ENCODE measurements at places on chromosomes 4 and X.
A peak's percentile ranks its signal among the peaks of the same experiment; 100 is the strongest.

DNA sequence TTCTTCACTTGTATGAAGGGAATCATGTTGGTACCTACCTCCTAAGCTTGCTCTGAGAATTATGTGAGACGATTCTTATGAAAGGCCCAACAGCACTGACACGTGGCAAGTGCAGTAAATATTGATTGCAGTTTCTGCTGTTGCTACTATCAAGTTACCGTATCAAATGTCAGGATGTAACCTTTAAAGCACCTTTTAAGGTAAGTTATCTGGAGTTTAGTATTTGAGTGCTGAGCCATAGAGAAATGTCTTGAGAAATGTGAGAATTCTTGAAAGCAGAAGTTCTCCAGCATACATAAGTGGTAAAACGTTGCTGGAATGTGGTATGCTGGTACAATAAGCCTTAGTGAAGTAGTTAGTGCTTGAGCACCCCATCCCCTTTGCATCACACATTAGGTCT, 90.4 kb downstream of the PHOX2B start:
- no peak for DNase-seq

DNA sequence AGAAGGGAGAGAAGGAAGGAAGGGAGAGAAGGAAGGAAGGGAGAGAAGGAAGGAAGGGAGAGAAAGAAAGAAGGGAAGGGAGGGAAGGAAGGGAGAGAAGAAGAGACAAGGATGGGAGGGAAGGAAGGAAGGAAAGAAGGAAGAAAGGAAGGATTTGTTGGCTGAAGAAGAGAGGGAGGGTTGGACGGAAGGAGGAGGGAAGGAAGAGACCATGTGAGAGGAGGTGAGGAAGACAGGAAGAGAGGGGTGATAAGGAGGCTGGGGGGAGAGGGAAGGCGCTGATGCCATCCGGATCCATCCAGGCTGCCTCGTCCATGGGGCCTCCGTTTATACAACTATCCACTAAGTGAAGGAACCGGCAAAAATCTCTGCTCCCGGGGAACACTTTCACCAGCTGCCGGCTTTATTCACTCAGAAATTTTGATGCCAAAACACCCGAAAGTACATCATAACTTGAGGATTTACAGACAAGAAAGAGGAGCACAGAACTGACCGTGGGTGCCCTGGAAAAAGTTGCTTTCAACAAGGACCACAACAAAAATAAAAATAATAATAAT, 14.9 kb downstream of the DHRSX start:
- DNase-seq = no peak

DNA sequence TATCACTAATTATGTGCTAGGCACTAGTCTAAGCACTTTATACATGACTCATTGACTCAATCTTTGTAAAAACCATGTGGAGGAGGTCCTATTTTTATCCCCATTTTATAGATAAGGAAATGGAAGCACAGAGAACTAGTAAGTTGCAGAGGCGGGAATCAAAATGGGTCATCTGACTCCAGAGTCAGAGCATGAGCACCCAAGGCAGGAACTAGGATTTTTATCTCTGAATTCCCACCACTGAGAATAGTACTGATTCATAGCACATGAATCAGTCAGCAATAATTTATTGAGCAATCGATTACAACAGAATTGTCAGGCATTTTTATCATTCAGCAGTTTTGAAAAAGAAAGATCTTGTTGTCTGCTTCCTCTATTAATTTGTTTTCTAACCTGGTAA, 19.3 kb downstream of the SCARB2 start:
- peak; percentile 95 for DNase-seq

DNA sequence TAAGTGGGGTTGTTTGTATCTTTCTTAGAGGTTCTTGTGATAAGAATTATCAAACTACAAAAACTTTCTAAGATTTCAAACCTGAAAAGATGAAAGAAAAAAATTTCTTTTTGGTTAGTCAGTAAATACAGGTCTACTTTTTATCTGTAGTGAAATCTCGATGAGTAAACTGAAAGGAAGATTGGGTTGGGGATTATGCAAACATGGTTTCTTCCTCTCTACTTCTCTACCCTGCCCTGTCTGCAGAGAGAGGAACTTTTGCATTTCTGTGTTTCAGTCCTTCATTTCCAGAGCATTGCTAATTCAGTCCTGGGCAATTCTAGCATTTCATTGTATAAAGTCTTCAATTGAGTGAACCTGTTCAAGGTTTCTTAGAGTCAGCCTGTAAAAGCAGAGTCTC, 51.6 kb upstream of the IL2 start:
- no peak for DNase-seq

DNA sequence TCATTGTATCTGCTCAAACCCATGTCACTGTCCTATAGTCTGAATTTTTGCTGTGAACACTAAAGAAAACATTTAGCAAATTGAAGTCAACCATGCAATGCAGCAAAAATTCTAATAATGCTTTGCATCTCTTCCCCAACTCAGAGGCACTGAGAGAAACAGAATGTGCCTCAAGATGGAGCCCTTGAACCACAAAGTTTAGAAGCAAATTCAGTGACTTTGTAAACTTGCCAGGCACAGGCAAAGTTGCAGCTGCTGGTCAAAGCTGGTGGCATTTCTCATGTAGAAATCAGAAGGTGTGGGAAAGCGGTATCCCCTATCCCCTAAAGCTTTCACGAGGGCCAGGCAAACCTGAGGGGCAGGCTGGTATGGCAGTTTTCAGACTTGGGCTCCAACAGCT, 121.7 kb upstream of the DIPK2B start:
- DNase-seq = peak; percentile 47

- no peak for DNase-seq
These were observed 6.9 kb downstream of the FABP2 start for GRCh38 chr4:119315036-119315435.

GRCh38 chr4:143559757-143560147, 46.2 kb downstream of the SMARCA5 start:
- DNase-seq = no peak

GRCh38 chrX:46165411-46165810, 379.8 kb downstream of the ZNF674 start:
- DNase-seq = no peak

DNA sequence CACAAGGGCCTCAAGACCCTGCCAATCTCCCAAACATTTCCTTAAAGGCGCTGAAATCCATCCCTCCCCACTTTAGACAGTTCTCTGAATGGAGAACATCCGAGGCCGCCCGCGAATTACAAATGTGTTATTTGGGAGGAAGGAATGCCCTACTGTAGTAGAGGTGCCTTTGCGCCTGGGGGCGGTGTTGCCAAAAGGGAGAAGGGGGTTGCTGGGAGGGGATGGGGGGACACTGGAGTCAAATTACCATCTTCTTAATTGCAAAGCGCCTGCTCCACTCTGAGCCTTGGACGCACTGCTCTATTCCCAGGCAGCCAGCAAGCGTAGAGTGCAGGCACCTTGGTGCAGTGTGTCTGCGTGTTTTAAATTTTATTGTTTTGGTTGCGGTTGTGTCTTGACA, 2.7 kb downstream of the TMEM255A start:
- no peak for DNase-seq

DNA sequence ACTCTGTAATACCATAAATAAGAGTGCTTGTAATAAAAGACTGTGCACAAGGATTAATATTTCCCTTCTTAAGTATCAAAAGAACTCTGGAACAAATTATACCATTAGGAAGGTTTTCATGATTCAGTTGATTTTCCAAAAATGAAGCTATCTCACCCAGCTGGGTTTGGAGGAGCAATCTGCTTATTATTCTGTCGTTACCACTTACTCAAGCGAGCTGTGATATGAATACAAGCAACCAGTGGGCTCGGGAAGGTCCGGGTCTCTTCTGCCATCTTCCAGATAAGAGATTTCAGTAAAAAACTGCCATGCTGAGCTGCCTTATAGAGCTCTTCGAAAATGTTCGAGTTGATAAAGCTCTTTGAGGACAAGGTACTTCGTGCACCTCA, 15.3 kb downstream of the SMIM20 start:
- DNase-seq = no peak

- no peak for DNase-seq
These were observed 51.3 kb downstream of the PCDH19 start for GRCh38 chrX:100358766-100359165.

- peak; percentile 6 for DNase-seq
These were observed 125.1 kb downstream of the PALLD start for GRCh38 chr4:168621806-168622589.

GRCh38 chr4:22070256-22070655, 121.7 kb upstream of the KCNIP4 start:
- no peak for DNase-seq

DNA sequence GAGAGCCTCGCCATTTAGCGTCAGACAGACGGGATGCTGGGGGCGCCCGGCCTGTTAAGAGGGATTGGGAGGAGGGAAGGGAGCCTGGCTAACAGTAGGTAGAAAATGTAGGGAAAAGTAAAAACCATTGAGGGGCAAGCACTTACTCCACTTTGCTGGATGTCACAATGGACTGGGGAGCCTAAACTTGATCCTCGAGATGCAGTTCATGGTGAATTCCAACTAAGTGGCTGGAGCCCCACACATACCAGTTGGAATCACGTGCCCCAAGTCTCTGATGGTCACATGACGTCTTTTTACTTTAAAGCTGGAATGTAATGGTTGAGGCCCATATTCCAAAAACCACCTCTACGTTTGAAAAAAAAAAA, 1.5 kb downstream of the PLS3 start:
- DNase-seq = no peak

- DNase-seq = no peak
These were observed 744 bp downstream of the NPY5R start for GRCh38 chr4:163344147-163345125.

GRCh38 chrX:100743009-100743607, 11.2 kb upstream of the SYTL4 start:
- no peak for DNase-seq

GRCh38 chr4:158578476-158578875, 56.8 kb downstream of the RXFP1 start:
- DNase-seq = peak; percentile 20

GRCh38 chr4:1124818-1125217, 11.5 kb upstream of the RNF212 start:
- DNase-seq = no peak

GRCh38 chr4:128787509-128788311, 21.8 kb upstream of the JADE1 start:
- DNase-seq = no peak

GRCh38 chrX:120144178-120144844, 14.1 kb upstream of the RHOXF2 start:
- no peak for DNase-seq

GRCh38 chr4:154004507-154005170, 215.8 kb upstream of the SFRP2 start:
- no peak for DNase-seq

DNA sequence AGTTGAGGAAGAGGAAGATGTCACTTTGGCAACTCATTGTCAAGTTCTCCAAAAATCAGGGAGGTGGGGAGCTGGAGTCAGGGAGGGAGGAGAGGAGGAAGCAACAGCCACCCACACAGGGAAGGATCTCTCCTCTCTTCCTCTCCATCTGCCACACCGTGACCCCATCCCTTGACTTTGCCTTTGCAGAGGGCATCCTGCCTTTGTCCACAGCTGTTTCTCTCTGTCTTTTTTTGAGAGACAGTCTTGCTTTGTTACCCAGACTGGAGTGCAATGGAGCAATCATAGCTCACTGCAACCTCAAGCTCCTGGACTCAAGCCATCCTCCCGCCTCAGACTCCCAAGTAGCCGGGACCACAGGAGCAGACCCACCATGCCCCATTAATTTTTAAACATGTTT, 276.0 kb downstream of the SHOX start:
- DNase-seq = no peak

GRCh38 chr4:121185960-121186359, 21.8 kb upstream of the TNIP3 start:
- no peak for DNase-seq

DNA sequence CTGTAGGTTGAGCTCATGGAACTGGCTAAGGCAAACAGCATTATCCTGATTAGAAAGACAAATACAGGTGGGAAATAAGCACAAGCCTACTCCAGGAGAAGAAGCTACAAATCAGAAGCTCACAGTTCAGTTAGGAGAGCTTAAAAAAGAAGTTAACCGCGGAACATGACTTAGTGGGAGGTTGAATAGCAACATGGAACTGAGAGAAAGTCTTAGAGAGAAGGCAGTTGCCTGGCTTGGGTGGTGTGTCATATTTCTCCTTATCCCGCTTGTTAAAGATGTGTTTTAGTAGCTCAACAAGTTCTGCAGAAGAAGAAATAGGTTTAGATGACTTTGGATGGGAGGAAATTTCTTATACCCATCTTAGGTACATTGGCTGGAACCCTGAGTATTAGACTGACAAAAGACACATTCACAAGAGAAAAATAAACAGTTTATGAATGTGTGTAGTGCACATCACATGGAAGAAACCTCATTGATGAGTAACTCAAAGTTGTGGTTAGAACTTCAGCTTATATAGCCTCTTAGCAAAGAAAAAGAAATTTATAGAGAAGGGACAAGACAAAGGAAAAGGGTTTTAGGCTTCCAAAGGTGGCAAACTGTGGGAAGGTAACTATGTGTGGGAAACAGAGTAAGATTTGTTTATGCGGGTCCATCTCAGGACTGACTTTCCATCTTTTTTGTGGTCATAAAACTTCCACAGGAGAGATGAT, 37.4 kb upstream of the RXFP1 start:
- DNase-seq = no peak

- DNase-seq = no peak
These were observed 812.3 kb downstream of the PDHA2 start for GRCh38 chr4:96652158-96652557.

DNA sequence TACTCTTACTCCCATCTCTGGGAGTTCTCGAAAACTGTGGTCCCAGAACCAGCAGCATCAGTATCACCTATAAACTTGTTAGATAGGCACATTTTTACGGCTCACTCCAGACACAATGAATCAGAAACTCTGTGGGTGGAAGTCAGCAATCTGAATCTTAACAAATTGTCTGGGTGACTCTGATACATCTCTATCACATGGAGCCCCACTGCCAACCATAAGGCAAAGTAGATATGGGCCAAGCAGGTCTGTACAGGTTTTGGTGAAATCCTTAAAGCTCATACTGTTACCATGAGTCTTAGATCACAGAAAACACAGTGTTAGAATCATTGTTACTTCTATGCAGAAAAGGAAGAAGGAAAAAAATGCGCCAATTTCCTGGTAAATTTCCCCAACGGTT, 122.5 kb upstream of the HCCS start:
- no peak for DNase-seq

- no peak for DNase-seq
These were observed 841.9 kb downstream of the TRAM1L1 start for GRCh38 chr4:116243431-116243830.

GRCh38 chr4:139647184-139647583, 18.4 kb upstream of the MGST2 start:
- no peak for DNase-seq

GRCh38 chr4:73086095-73086868, 16.8 kb upstream of the COX18 start:
- peak; percentile 41 for DNase-seq

DNA sequence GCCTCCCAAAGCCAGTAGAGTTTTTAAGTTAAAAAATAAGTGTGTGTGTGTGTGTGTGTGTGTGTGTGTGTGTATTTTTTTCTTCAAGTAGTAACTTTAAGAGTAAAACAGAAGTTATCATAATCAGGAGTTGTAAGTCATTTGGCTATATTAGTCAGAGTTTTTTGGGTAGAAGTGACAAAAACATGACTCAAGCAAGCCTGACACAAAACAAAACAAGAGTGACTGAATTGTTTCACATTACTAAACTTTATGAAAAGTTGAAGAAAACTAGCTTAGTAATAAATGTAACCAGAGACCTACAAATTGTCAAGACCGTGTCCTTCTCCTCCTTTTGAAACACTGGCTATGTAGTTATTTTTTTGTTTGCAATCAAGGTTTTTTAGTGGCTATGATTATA, 738.0 kb upstream of the PITX2 start:
- DNase-seq = no peak

- DNase-seq = no peak
These were observed 25.6 kb upstream of the PRDM8 start for GRCh38 chr4:80171656-80172055.
